Stimulated activated CD4-positive, alpha-beta T cell treated with anti-CD3 and anti-CD28 coated beads, TNF-alpha, amount 100 ng/mL, for 48 hours (primary cell): ENCODE measurements at places on chromosomes 3 and 15.

DNA sequence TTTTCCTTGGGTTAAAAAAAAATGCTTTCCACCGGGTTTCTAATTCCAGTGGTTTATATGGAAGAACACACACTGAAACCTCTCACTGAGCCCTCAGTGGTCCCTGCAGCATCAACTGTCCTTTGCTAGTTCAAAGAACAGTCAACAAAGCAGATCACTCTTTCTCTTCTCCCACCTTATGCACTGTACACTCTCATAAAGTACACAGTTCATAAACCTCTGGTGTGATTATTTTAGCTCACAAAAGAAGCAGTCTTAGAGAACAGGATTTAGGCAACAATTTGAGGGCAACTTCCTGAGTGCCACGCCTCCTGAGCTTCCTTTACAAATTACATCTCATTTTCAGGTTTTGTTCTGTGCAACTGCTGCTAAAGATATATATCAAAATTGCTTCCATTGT is 728.4 kb upstream of the GOLIM4 start:
- DNase-seq, result no peak

- no peak for DNase-seq
These were observed 20.6 kb downstream of the COPS2 start for GRCh38 chr15:49134683-49135341.

GRCh38 chr3:40020689-40021088 is 211.3 kb downstream of the MYRIP start:
- DNase-seq, result no peak

DNA sequence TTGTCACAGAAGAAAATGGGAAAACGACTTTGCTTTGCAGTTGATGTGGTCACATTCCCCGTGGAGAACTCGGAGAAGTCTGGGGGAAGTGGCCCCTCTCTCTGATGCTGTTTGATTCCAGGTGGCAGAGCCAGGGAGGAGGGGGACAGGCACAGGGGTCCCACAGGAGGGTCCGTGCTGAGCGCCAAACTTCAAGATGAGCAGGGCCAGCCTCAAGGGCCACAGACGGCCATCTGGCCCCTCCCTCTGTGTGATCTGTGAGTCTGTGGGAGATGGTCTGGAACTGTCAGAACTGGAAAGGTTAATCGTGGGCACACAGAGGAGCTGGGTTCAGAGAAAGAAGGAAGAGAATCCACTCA is 23.1 kb upstream of the CORO2B start:
- DNase-seq, result no peak

- DNase-seq, result peak; percentile 50
These were observed 2.5 kb downstream of the ANP32A start for GRCh38 chr15:68818066-68818768.

DNA sequence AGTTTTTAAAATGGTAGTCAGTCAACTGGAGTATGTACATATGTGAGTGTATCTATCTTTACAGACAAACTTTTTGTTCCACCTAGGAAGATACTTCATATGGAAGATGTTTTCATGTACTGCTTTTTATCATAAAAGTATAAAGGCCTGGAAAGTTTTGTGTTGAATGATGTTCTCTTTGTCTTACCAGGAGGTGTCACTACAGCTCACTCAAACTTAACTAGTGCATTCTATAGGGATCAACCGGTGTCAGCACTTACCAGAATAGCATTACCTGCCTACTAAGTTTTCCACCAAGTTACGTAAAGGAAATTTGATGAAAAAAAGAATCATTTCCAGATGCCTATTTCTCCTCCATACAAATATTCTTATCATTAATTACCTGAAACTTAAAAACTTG is 522.6 kb upstream of the SEMA6D start:
- no peak for DNase-seq

- DNase-seq, result no peak
These were observed 13.5 kb upstream of the STXBP5L start for GRCh38 chr3:120894316-120895057.

DNA sequence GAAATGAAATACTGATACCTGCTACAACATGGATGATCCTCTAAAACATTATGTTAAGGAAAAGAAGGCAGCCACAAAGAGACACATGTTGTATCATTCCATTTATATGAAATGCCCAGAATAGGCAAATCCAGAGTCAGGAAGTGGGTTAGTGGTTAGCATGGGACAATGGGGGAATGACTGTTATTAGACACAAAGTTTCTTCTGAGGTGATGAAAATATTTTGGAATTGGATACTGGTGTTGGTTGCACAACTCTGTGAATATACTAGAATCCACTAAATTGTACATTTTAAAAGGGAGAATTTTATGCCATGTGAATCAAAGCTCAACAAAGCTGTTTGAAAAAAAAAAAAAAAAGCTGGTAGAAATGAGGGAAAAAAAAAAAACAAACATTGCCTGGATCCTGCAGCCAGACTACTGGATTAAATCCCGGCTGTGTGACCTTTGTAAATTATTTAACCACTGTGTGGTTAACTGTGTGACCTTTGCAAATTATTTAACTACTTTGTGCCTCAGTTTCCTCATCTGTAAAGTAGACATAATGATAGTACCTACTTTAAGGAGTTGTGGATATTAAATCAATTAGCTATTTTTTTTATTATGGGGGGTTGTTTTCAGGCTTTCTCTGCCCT is 75.6 kb upstream of the PRICKLE2 start:
- no peak for DNase-seq

DNA sequence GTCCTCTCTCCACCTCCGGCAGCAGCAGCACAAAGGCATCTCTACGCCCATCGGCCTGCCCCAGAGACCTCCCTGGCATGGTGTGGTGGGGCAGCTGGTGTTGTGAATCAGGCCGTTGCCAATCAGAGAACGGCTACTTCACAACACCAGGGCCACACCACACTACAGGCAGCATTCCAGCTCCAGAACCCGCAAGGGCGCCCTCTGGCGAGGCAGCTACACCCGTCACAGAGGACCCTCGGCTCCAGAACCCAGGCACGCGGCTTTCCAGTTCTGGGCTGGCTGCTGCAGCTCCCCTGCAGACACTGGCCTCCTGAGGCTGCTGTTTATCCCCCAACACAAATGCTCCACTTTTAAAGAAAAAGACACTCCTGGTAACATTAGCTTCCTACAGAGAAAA is 127.5 kb upstream of the TOPAZ1 start:
- peak; percentile 11 for DNase-seq

DNA sequence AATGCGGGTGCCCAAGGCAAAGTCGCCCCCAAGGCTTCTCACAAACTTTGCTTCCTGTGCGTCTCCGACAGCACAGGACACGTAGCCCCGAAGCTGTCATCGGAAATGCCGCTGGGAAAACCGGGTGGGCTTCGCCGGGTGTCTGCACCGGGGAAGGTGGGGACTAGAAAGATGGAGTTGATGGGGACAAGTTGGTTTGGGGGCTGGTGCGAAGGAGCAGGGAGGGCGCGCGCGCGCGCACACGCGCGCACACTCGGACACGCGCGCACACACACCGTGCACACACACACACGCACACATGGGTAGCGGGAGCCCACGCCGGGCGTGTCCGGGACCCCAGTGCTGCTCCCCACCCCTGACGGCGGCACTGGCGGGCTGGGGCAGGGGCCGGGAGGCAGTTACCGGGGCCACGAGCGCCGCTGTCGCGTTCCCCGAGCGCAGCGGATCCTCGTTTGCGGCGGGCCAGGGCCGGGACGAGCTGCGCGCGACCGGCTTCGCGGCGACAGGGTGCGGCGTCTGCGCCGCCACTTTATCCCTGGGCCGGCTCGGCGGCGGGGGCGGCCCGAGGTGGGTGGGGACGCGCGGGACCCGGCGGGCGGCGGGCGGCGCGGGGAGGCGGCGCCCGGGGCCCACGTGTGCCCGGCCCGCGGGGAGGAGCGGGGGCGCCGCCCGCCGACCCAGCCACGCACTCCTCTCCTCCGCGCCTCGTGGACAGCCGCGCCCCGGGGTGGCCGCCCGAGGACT is 539 bp upstream of the MGLL start:
- DNase-seq, result no peak

GRCh38 chr15:99845009-99845408 is 111.8 kb upstream of the LYSMD4 start:
- DNase-seq, result no peak
